Nephron progenitor cell (in vitro differentiated cells): ENCODE measurements at places on chromosomes 5 and 9.
A peak's percentile ranks its signal among the peaks of the same experiment; 100 is the strongest.

GRCh38 chr5:110735556-110735955, 3.3 kb upstream of the SLC25A46 start:
- peaks cover 10% of the 10 kb centered on the region for H3K27me3 ChIP-seq
- H3K36me3 ChIP-seq, result peaks cover 11% of the 10 kb centered on the region
- DNase-seq, result no peak
- H3K4me1 ChIP-seq, result peaks cover 28% of the 10 kb centered on the region

DNA sequence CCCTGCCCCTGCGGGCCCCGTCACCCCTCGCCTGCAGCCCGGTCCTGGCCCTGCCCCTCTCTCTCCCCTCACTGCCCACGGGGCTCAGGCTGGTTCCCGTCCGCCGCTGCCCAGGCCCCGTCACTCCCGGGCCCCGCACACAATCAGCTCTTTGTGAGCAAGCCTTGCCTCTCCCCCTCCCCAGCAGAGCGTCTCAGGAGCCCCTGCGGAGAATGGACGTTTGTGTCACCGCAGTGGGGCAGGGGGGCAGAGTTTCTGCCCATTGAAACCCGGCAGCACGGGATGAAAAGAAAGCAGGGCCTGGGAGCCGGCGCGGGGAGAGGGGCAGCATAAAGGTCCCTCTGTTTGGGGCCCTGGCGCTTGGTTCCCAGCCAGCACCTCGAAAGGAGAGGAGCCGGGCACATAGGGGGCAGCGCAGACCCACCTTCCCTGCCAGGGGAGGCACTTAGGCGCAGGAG, 13.5 kb upstream of the NUP214 start:
- H3K4me3 ChIP-seq, result no peak overlapping the region
- no peaks in the 10 kb centered on the region for H3K27me3 ChIP-seq
- peaks cover 20% of the 10 kb centered on the region for H3K36me3 ChIP-seq
- no peak overlapping the region for H3K27ac ChIP-seq
- H3K4me1 ChIP-seq, result no peaks in the 10 kb centered on the region
- peak; percentile 23 for DNase-seq

DNA sequence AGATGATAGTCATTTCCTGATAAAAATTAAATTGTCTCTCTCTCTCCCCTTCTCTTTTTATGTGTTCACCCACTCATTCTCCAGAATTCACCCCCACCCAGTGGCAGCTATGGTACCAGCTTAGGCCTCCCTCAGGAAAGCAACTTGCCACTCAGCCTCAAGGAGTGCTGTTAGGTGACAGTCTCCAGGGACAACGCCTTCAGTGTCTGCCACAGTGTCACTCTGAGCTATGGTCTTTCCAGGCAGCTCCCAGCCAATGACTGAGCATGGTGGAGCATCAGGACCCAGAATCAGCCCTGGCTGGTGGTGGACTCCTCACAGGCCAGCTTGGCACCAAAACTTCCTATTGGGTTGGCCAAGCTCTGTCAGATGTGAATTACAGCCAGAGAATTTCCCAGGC, 140.9 kb upstream of the PIK3R1 start:
- no peak overlapping the region for H3K27ac ChIP-seq
- no peaks in the 10 kb centered on the region for H3K36me3 ChIP-seq
- DNase-seq, result no peak
- H3K27me3 ChIP-seq, result peaks cover 17% of the 10 kb centered on the region
- H3K4me3 ChIP-seq, result no peak overlapping the region

DNA sequence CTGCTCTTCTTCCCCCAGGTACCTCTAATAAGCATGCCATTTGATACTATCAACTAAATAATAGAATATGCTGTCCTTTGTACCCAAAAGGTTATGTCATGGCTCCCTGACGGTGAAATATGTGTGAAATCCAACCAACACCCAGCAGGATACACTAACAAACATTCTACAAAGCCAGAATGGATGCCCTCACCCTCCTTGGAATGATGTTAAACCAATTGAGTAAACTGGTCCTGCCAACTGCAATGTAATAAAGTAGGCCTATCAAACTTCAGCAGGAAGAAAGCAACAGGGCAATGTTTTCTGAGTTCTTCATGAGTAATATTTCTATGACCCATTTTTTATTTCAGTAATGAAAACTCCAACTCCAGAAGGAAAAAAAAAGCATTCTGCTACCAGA, 24.9 kb downstream of the RGMB start:
- H3K27me3 ChIP-seq, result peaks cover 7% of the 10 kb centered on the region
- no peak overlapping the region for H3K4me3 ChIP-seq
- DNase-seq, result no peak
- peaks cover 31% of the 10 kb centered on the region for H3K4me1 ChIP-seq

GRCh38 chr5:173196133-173196952, 38.7 kb downstream of the NKX2-5 start:
- H3K4me1 ChIP-seq, result no peaks in the 10 kb centered on the region
- peaks cover 68% of the 10 kb centered on the region for H3K27me3 ChIP-seq
- peaks cover 4% of the 10 kb centered on the region for H3K36me3 ChIP-seq
- no peak overlapping the region for H3K27ac ChIP-seq
- H3K4me3 ChIP-seq, result no peak overlapping the region
